ENCODE measurements at places on chromosomes 2 and 18.
A peak's percentile ranks its signal among the peaks of the same experiment; 100 is the strongest.

DNA sequence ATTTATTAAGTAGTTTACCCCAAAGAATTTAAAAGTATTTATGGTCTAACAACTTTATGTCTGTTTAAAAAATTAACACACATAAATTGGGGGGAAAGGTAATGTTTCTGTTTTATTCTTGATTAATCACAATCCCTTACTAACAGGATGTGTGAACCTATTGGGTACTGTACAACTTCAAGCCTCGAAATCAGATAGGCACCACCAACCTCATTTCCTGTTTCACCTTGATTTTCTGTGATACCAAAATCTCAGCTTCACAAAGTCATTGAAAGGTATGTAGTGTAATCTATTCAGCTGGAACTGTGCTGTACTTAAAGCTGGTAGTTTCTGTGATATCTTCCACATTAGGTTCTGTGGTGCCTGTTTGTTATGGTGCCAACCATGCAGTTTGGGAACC, 4.0 kb downstream of the RNMT start:
- no peak for DNase-seq

DNA sequence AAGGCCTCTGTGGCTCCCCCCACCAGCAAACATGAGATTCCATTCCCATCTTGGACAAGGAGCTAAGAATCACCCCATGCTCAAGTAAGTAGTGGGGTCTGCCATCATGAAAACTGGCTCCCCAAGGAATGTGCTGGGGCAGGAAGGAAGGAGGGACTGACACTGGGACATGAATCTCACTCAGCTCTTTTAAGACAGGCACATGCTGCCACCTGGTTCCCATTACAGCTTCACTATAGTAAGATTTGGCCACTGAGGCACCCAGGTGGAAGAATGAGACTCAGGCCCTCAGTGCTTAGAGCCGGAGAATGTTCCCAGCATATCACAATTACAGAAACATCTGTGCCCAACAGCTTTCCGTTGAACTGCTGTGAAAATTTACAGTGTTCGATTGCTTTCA, 38.7 kb downstream of the OSR1 start:
- DNase-seq, result no peak

- no peak for DNase-seq
Measured at GRCh38 chr2:233679196-233679595, 2.5 kb upstream of the UGT1A7 start.

GRCh38 chr18:68847219-68847837, 49.4 kb downstream of the CCDC102B start:
- DNase-seq, result no peak

GRCh38 chr2:151337643-151338042, 19.7 kb upstream of the TNFAIP6 start:
- DNase-seq, result no peak

DNA sequence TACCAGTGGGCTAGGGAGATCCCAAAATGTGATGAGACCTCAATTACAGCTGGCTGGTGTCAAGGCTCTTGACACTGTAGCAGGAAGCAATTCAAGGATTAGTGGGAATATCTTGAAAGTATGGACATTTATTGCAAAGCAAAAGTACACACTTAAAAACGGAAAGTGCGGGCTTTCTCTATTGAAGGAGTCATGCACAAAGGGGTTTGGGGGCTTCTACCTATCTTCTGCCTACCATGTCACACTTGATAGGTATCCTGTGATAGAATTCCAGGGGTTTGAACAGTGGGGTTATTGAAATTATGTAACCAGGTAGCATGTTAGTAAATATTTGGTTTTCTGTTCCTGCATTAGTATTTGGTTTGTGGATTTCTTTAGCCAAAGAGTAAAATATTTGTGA, 1652.1 kb upstream of the DDX18 start:
- no peak for DNase-seq

- no peak for DNase-seq
Measured at GRCh38 chr2:230949966-230950873, 25.2 kb upstream of the GPR55 start.

DNA sequence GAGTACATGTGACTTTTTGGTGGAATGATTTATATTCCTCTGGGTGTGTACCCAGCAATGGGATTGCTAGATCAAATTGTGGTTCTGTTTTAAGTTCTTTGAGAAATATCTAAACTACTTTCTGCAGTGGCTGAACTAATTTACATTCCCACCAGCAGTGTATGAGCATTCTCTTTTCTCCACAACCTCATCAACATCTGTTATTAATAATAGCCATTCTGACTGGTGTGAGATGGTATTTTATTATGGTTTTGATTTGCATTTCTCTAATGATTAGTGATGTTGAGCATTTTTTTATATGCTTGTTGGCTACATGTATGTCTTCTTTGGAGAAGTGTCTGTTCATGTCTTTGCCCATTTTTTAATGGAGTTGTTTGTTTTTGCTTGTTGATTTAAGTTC, 267.4 kb upstream of the NT5C1B start:
- no peak for DNase-seq

DNA sequence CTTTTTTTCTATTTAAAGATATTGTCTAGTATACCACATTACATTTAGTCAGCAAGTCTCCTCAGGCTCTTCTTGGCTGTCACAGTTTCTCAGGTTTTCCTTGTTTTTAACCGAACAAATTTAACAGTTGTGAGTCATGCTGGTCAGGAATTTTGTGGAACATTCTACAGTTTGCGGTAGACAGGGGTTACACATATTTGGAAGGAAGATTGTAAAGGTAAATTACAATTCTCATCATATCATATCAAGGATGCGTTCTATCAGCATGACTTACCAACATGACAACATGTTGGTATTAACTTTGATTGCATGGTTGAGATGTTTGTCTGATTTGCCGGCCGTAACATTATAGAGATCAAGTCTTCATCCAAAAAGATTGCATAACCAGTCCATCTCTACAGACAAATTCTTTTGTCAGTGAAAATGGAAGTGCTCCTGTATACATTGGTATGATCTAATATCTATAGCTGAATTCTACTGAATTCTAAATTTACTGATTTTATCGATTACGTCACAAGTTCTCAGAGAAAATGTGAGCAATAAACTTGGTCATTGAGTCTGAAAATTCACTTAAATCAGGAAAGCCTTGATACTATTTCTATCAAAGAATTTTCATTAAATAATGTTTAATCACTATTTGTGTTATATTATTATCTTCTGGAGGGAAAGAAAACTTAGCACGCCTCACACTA, 664.4 kb upstream of the SLC8A1 start:
- DNase-seq, result no peak

DNA sequence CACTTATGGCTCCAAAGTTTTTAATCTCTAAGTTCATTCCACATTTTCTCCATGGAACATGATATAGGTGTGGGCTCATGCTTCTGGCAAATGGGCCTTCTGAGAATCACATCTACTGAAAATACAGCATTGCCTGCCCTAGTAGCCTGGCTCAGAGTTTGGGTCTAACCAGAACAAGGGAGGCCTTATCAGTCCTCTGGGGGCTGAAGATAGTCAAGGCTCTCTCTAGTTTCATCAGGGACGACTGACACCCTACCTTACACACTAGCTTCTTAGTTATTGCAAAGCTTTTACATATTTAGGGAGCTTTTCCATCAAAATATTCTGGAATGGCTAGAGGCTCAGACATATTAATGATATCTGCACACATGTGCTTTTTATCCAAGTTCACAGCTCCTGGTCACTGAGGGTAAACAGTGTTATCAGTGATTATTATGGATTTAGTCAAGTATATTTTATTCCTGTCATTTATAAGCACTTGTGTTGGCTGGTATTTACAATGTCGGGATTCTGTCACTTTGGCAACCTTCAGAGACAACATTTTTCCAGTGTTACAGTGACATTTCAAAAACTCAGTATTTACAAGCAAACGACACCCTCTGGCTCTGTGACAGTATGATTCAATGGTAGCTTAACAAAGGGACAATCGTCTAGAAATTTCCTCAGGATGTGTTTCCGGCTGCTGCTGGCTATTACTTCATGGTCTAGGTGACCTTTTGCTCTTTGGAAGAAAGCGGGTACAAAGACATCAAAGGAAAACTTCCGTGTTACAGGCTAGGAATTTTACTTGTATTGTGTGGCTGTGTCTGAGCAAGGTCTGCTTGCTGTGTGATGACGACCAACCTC, 200.6 kb downstream of the TCF4 start:
- no peak for DNase-seq

DNA sequence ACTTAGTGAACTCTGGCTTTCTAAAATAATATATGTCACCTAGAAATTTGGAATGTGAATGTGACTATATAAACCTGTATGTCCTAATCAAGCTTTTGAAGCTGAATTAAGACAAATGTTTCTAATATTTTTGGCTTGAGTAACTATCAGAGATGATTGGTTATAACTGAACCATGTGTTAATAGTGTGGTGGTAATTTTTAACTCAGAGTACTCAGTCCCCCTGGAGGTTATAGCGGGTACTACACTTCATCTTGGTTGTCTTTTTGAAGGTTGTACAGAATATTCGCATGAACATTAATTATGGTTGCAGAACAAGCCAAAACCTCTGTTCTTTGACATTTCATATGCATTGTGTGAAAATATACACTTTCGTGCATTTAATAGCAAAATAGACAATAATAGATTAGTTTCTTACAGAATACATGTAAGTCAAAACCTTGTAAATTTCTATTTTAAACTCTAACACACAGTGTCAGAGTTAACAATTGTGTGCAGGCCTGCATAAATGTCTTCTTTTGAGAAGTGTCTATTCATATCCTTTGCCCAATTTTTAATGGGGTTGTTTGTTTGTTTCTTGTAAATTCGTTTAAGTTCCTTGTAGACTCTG, 86.0 kb downstream of the OSBPL6 start:
- DNase-seq, result no peak

- DNase-seq, result no peak
Measured at GRCh38 chr2:231673348-231673770, 35.0 kb upstream of the PTMA start.

DNA sequence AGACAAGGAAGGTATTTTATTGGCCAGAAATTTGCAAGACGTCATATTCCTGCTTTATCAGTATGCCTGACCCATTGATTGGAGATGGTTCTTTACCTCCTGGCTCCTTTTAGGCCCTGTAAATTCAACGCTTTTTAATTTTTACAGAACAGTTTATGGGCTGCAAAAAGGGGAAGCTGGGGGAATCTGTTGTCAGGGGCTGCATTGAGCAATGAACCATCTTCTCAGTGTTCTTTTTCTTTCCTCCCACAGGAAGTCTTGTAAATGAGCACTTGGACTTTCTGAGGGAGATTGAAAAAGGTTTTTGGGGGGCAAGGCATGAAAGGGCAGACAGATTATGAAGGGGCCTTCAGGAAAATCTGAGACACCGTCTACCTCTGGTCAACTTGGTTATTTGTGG, 503.6 kb upstream of the TNP1 start:
- DNase-seq, result no peak

- no peak for DNase-seq
Measured at GRCh38 chr2:113376913-113377445, 60.5 kb upstream of the ZNG1B start.

DNA sequence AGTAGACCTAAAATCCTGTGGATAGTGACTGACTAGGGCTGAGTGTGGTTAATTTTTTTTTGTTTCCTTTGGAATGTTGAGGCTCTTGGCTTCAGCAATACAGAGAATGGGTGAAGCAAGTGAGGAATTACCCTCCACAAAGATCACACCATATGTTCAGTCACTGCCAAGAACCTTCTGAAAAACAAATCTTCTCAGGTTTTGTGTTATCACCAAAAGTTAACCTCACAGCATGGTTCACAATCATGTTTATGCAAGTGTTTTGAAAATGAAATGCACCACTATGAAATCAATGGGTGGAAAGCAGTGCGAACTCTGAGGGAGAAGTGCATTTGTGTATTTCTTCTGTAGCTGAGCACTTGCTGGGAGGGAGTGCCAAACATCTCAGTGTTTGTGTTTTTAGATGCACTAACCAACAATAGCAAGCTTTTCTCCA, 44.4 kb downstream of the SPATS2L start:
- DNase-seq, result no peak

DNA sequence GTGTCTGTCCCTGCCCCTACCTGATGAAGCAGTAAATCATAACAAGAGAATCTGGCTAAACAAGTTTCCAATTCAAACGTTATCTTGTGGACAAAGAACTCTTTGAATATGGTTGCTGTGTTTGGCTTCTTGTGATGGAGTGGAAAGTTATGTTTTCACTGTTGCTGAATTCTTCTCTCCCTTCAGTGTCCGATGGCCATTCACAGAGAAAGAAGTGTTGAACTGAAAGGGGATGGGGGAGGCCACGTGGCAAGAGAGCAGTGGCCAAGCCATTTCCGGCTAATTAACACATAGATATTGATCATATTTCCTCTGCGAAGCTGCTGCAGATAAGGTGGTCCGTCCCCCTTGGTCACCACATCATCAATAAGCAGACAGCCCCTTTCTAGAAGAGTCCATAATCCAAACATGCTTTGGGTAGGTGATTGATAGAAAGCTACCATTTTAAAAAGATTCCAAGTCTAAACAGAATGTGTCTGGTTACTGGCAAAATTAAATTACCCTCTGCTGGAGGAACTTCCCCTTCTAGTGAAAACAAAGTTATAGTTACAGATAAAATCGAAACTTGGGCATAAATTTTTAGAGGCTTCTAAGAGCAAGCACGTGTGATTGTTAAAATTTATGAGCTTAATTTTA, 36.9 kb upstream of the FZD7 start:
- no peak for DNase-seq

DNA sequence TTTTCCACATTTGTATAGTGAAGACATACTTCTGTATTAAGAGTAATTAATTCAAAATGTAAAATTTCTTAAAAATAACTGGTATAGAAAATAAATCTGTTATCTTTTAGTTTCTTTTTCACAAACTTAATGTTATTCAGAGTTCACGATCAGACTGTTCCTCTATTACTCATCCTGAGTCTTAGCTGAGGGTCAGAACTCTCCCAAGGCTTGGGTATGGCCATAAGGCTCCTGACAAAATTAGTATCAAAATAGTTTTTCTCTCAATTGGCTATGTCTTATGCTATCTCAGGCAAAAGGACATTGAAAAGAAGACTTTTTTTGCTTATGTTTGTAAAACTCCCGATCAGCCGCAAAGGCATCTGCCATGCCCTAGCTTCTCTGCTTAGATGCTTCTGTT, 56.1 kb upstream of the NAB1 start:
- DNase-seq, result no peak

DNA sequence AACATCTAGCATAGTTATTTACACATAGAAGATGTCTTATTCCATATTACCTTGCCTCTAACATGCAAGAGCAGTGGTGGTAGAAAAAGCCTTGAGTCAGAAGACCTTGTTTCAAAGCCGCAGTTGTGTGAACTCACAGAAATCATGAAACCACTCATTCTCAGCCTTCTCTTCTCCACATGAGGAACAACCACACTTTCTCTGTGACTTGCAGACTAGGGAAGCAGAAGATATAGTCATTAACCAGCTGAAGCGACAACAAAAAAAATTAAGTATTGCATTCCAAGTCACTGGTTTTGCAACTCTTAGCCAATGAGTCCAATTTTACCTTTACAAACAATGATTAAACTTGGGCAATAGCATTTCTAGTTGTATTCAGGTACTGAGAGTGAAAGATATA, 19.0 kb downstream of the TWSG1 start:
- peak; percentile 17 for DNase-seq

GRCh38 chr2:100670232-100670631, 107.4 kb downstream of the PDCL3 start:
- DNase-seq, result no peak
